ENCODE measurements at places on chromosomes 12 and 14. TPM values are rescaled to one million over a fixed set of nuclear protein-coding genes. Genes with fewer than 3 reads are reported as not detected.

DNA sequence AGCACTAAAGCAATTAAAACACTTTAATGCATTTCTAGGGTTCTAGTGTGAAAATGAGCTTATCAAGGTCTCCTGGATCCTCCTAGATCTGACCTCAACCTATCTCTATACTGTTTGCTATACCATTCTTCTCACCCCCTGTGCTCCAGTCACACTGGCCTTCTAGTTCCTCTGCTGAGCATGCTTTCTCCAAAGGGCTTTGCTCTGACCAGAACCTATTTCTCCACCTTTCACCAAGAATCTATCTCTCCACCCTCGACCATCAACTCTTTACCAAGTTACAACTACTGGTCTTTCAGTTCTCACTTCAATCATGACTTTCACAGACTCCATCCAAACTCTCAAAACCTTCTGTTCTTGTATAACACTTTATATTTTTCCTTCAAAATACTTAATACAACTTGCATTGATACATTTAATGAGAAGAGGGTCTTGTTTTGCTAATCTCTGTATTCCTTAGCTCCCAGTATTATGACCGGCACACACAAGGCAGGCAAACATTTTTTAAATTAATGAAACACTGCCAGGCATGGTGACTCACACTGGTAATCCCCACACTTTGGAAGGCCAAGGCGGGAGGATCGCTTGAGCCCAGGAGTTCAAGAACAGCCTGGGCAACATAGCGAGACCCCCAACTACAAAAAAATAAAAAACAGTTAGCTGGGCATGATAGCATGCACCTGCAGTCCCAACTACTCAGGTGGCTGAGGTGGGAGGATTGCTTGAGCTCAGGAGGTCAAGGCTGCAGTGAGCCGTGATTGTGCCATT, 22.8 kb downstream of the PPP1R12A start:
- DNase-seq: no peak

- no peak for DNase-seq
These were observed 3.0 kb upstream of the CRACR2A start for GRCh38 chr12:3755898-3756297.

- no peak for DNase-seq
These were observed 1.2 kb upstream of the TRIM9 start for GRCh38 chr14:51095854-51096823.

GRCh38 chr12:48032597-48032996, 28.3 kb upstream of the COL2A1 start:
- DNase-seq: no peak

DNA sequence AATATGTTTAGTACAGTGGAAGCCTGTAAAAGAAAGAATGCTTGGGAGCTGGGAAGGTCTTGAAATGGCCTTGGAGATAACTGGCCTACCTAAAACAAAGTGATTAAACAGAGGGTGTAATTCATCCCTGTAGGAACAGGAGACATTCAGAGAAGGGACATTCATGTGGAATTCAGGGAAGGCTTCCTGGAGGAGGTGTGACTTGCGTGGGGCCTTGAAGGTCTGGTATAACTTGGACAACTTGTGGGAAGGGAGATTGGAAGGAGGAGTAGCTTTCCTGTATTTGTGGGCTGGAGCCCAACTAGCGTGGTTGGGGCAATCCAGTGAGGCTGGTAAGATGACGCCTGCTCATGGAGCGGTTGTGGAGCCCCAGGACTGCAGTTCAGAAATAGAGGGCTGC, 156.4 kb downstream of the AACS start:
- DNase-seq: no peak

DNA sequence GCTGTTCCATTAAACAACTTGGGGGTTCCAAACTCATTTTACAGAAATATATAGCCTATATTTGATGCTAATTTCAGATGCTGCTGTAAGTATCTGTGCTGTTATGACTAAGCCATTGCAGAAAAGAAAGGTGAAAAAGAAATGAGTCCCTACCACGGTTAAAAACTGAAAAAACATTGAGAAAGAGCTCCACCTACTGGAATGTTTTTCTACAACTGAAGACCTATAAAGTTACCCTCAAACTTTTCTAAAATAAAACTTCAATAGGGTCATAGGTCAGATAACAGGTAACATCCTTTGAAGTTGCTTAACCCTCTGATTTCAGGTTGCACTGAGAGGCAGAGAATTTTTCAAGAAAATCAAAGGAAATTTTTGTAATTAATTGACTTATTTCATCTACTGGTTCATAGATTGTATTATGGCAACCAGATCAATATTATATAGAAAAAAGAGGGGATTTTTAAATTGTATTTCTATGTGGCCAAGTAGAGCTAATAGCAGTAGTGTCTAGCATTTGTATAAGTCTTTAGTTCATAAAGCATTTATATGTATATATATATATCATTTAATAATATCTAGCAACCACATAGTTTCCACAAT, 279.9 kb downstream of the RPS29 start:
- no peak for DNase-seq

- no peak for DNase-seq
These were observed 12.5 kb downstream of the PRIMA1 start for GRCh38 chr14:93775744-93776143.

- DNase-seq: no peak
These were observed 268.9 kb downstream of the SUDS3 start for GRCh38 chr12:118645219-118645618.

DNA sequence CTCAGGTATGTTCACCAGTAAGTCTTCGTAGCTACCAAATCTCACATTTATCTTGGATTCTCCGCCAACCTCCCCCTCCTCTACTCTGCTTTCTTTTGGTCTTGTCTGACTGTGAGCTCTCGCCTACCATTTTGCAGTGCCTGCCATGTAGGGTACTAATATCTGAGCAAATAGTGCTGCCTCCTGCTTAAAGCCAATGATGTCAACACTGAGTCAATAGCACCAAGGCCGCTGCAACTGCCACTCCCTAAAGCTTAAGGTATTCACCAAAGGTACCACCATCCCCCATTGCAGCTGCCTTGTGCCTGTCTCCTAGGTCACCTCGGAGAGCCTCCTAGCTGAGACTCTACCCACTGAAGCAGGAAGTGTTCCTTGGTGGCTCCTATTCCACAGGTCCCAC, 114.8 kb upstream of the FUT8 start:
- no peak for DNase-seq

- DNase-seq: no peak
These were observed 590.9 kb upstream of the SEL1L start for GRCh38 chr14:82124511-82124910.

DNA sequence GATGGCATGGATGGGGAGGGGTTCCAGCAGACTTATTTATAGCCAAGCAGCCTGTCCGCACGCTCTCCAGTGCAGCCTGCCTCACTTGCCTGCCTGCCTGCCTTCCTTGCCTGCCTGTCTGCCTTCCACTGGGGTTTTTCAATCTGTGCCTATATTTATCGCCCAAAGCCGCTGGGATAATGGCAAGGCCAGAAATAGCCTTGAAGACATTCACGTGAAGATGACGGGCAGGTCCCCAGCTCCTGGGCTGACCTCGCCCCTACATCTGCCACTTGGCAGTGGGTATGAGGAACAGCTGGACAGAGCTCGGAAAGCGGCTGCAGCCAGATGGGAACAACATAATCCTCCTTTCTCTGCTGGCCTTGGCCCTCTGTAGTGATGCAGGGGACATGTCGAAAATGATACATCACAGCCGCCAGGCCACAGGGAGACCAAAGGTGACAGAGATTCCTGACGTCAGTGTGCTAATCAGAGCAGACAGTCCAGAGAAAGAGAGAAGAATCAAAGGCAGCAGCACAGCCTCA, 53.3 kb downstream of the PITPNM2 start:
- no peak for DNase-seq

- DNase-seq: no peak
These were observed 17.0 kb downstream of the CLEC14A start for GRCh38 chr14:38238878-38239277.

GRCh38 chr14:43168371-43168925, 1338.6 kb downstream of the FSCB start:
- no peak for DNase-seq

- DNase-seq: no peak
These were observed 80.1 kb downstream of the CHST11 start for GRCh38 chr12:104536841-104537240.

GRCh38 chr12:29104516-29104915, 44.6 kb upstream of the FAR2 start:
- DNase-seq: no peak

DNA sequence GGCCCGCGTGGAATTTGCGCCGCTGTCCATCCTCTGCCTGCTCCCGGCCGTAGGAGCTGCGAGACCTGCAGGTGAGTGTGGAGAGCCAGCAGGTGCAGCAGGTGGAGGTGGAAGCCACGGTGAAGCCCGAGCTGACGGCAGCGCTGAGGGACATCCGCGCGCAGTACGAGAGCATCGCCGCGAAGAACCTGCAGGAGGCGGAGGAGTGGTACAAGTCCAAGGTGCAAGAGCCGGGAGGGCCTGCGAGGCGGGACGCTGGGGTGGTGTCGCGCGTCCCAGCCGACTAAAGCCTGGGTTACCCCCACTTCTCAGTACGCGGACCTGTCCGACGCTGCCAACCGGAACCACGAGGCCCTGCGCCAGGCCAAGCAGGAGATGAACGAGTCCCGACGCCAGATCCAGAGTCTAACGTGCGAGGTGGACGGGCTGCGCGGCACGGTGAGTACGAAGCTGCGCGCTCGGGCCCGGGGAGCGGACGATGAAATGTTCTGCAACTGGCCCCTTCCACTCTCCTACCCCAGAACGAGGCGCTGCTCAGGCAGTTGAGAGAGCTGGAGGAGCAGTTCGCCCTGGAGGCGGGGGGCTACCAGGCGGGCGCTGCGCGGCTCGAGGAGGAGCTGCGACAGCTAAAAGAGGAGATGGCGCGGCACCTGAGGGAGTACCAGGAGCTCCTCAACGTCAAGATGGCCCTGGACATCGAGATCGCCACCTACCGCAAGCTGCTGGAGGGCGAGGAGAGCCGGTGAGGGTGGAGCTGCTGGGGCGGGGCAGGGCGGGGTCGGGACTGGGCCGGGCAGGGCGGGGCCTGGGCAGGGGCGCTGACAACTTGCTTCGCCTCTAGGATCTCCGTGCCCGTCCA, 2.1 kb downstream of the PRPH start:
- peak; percentile 36 for DNase-seq

DNA sequence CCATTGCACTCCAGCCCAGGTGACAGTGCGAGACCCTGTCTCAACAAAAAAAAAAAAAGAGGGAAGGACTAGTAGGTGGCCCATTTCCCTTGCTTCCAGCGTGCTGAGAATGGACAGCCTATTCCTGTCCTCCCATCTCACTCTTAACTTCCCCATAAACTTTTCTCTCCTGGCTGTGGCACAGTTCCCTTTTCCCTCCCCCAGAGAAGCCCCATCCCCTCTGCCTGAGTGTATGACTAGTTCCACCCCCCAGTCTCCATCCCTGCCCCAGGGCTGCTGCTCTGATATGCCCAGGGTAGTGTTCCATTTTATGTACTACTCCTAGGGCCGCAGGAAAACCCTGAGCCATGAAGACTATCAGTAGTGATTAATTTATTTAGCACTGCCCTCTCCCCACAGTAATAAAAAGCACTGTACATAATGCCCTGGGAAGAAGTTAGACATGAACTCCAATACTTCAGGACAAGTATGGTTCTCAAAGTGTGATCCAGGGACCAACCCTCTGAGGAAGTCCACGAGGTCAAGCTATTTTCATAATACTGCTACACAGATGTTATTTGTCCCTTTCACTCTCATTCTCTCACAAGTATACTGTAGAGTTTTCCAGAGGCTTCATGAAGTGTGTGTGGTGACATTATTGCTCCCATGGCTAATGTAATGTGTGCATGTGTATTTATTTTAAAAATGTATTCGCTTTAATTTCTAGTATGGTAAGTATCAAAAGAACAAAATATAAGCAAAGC, 11.5 kb upstream of the CHD4 start:
- DNase-seq: no peak

DNA sequence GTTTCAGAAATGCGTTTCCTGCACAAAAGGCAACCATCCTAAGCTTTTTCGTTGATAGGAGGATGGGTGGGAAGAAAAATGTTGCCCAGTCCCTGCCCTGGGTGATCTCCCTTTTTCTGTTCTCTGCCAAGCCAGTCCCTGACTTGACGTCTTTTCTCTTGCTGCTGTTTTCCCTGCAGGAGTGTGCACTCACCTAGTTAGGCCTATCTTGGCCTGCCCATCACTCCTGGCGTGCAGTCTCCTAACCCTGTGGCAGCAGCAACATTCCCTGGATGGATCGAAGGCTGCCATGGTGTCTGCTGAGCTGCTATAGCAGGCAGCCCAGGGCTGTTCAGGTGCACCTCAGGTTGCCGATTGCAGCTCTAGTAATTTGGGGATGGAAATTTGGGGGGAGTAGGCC, 1.2 kb downstream of the UNC119B start:
- no peak for DNase-seq

- DNase-seq: no peak
These were observed 16.3 kb upstream of the HSP90AA1 start for GRCh38 chr14:102103062-102103695.

DNA sequence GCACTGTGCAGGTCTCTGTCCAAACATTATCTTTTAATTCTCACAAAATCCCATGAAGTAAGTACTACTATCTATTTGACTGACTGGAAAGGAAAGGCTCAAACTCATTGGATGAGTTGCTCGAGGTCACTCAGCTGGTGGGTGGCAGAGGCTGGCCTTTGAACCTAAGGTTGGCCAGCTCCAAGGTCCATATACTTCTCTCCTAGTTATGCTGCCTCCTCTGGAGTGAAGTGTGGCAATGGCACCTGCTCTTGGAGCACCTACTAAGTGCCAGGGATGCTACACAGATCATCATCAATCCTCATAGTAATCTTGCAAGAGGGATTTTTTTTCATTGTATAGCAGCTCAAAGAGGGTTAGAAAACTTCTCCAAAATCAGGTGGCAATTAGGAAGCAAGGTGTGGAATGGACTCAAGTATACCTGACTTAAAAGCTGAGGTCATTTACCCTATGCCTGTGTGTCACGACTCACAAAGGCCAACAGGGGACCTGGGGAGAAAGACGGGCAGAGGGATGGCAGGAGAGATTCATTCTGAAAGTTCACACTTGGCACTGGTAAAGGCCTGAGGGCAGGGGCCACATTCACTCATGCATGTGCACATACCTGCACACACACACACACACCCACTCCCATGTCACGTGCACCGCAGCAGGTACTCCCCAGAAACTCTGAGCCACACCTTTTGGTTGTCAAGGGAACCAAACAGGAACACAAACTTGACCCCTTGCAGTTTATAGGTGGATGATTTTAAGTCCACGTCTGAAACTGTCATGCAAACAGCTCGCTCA, 146.4 kb downstream of the FOXN3 start:
- DNase-seq: no peak

GRCh38 chr12:64800640-64801039, 23.8 kb upstream of the TBC1D30 start:
- DNase-seq: no peak

GRCh38 chr14:90109858-90110257, 48.1 kb downstream of the KCNK13 start:
- DNase-seq: no peak

The GSC gene
- total RNA-seq: 0.14 TPM

The LRTM2 gene
- 0.07 TPM for total RNA-seq

The PARPBP gene
- total RNA-seq: 27.4 TPM

The LALBA gene
- total RNA-seq: not detected

The HOXC10 gene
- not detected for total RNA-seq

The CLEC6A gene
- total RNA-seq: not detected

The PLCZ1 gene
- total RNA-seq: not detected

The DTX3 gene
- total RNA-seq: 21.7 TPM

The KLRK1 gene
- total RNA-seq: 0.75 TPM

The OR6C68 gene
- not detected for total RNA-seq

The KDM5A gene
- 77.9 TPM for total RNA-seq

The NTS gene
- total RNA-seq: not detected

The SYT10 gene
- not detected for total RNA-seq

The TMEM121 gene
- 8.2 TPM for total RNA-seq

The PRB2 gene
- not detected for total RNA-seq

The TPPP2 gene
- total RNA-seq: not detected

The STON2 gene
- not detected for total RNA-seq

Measured in activated T-helper 2 cell treated with anti-CD3 and anti-CD28 coated beads, Interferon-gamma antibody, Interleukin-2, Interleukin-4, amounts not matched to agents 10 μg/mL and 5 μg/mL and 100 μg/mL, durations not matched to agents 14 hours and 24 hours and 36 hours (primary cell).